ENCODE measurements at places on chromosomes 13 and 19.

DNA sequence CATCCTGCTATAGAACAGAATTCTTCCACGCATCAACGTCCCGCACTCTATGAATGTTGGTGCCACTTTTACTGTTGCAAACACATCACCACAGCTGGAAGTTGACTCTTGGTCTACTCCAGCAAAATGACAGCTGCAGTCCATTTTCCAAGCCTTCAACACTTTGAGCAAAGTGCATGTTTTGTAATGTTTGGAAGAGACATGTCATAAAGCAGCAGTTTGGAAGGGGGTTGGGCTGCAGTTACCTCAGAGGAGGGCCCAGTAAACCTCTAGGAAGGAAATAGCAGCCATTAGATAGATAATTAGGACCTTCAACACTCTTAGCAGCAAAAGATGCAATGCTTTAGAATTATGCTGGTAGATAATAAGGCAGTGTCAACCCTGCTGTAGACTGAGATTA is 323.6 kb downstream of the TDRD3 start:
- DNase-seq: no peak

DNA sequence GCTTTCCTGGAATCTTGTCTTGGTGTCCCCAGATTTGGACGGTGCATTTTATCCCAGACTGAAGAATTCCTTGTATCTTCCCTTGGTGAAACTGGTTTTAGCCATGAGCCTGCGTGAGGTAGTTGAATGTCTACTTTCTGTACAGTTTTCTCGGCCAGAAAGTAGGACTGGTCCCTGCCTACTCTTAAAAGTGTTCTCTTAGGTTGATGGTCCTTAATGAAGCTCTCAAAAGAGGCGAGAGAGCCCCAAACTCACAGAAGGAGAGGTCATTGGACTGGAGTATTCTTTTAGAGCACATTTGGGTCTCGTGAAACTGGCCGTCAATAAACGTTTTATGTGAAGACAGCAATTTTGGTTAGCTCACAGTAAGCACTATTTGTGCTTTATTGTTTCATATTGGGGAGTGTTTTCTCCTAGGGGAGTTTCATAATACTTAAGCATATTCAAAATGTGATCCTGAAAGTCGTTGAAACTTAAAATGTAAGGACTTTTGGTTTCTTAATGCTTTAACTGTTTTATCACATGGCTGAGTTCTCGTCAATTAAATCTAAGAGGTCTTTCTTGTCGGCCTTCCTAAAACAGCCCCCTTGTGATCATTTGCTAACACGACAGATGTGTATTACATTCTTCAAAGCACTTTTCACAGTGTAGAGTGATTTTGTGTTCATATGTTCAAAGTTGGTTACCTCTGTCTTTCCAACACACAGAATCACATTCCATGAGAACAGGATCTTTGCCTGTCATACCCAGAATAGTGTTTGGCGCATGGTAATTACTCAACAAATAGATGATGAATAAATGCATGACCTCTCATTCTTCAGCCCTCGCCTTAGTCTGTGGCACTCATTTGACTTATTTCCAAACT is 889 bp downstream of the GTF2F2 start:
- DNase-seq: no peak

- no peak for DNase-seq
These were observed 1024.3 kb downstream of the PCDH9 start for GRCh38 chr13:66205807-66206206.

- DNase-seq: no peak
These were observed 319.9 kb downstream of the ATP8A2 start for GRCh38 chr13:25691654-25692053.

- no peak for DNase-seq
These were observed 2.4 kb upstream of the CHAMP1 start for GRCh38 chr13:114311908-114312307.

- DNase-seq: no peak
These were observed 15.5 kb downstream of the KLF2 start for GRCh38 chr19:16340092-16340491.

GRCh38 chr19:53538378-53539109 is 599 bp downstream of the ZNF331 start:
- DNase-seq: no peak

DNA sequence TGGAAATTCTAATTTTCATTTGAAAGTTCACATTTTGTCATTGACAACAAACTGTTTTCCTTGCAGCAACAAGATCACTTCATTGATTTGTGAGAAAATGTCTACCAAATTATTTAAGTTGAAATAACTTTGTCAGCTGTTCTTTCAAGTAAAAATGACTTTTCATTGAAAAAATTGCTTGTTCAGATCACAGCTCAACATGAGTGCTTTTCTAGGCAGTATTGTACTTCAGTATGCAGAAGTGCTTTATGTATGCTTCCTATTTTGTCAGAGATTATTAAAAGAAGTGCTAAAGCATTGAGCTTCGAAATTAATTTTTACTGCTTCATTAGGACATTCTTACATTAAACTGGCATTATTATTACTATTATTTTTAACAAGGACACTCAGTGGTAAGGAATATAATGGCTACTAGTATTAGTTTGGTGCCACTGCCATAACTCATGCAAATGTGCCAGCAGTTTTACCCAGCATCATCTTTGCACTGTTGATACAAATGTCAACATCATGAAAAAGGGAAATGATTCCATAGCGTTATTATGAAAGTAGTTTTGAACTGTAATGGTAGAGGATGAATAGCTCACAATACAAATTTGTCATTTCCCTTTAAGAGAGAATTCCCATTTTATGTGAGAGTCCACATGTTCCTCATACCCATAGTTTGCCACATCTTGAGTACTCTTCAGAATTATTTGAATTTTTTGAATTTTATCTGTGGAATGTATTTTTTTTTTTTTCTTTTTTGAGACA is 2.6 kb downstream of the BRCA2 start:
- DNase-seq: no peak

- DNase-seq: no peak
These were observed 31.5 kb upstream of the LRCH1 start for GRCh38 chr13:46521486-46521885.

DNA sequence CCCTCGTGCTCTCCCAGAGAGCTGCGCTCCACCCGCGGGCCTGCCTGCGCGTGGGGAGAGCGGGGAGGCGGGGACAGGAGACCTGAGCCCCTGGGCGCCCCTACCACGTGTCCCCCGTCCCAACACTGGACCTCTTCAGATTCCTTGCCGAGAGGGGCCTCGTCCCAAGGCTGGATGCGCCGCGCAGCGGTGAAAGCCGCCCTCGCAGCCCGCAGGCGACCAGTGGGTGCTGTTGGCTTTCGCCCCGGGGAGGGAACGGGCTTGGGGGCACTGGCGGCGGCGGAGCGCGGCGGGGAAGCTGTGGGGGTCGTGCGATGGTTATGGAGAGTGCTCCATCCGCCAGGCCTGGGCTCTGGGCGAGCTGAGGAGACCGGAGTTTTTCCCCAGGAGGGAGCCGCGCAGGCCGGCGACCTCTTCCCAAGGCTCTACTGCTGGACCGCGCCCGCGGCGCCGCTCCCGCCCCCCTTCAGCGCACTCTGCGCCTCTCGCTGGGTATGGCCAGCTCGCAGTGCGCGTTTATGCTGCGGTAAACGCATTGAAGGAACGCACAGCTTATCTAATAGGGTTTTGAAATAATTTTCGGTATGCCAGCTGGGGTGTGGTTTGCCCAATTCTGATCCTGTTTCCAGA is 17.2 kb upstream of the RNF17 start:
- no peak for DNase-seq

DNA sequence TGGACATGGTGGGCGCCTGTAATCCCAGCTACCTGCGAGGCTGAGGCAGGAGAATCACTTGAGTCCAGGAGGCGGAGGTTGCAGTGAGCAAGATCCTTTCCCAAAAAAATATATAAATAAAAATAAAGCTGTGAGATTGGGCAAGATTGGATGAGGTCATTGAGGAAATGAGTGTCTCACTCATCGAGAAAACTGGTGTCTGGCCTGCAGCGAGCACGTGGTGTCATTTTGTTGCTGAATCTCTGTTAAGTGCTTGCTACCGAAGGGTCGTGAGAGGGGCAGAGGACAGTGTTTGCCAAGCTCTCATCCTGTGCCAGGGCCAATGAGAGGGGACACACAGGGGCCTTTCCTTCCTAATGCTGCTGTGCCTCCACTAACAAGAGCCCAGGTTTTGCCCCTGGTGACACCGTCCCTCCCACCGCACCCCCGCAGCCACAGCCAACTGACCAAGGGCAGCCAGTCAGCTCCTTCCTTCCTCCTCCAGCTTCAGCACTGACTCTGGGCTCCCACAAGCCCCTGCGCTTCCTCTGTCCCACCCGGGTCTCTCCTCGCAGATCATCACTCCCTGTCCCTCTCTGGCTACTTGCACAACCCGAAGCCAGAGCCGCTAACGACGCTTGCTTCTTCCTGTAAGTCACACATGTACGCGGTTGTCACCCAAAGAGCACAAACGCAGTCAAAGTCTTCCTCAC is 3.2 kb downstream of the POLD1 start:
- no peak for DNase-seq

DNA sequence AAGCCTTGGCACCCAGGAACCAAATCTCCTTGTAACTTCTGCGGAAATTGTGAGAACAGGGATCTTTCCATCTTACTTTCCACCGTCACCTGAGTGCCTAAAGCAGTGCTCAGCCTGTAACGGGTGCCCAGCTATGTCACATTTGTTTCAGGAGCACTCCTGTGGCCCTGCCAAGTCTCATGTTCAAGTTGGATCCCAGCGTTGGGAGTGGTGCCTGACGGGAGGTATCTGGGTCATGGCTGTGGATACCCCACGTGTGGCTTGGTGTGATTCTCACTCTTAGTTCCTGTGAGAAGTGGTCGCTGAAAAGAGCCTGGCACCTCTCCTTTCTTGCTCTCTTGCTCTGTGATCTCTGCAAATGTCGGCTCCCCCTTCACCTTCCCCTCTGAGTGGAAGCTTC is 114.9 kb downstream of the UQCRFS1 start:
- no peak for DNase-seq

Data from H4 (cell line).